ENCODE measurements at places on chromosomes 16 and 17.

DNA sequence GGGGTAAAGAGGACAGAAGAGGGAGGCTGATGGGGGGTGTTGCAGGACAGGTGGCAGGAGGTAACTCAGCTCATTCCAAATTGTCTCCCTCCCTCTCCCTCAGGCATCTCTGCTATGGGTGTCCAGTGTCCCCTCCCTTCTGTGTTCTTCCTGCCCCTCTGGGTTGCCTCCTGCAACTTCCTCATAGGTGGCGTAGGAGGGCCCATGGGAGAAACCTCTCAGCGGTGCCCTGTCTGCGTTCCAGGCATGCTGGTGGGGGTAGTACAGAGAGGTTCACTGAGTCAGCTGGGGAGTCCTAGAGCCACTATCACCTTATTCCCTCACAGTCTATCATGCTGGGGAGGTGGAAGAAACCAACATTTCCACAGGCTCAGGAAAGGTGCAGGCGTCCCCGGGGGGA lies 14.7 kb upstream of the ODF4 start:
- no peak for DNase-seq

DNA sequence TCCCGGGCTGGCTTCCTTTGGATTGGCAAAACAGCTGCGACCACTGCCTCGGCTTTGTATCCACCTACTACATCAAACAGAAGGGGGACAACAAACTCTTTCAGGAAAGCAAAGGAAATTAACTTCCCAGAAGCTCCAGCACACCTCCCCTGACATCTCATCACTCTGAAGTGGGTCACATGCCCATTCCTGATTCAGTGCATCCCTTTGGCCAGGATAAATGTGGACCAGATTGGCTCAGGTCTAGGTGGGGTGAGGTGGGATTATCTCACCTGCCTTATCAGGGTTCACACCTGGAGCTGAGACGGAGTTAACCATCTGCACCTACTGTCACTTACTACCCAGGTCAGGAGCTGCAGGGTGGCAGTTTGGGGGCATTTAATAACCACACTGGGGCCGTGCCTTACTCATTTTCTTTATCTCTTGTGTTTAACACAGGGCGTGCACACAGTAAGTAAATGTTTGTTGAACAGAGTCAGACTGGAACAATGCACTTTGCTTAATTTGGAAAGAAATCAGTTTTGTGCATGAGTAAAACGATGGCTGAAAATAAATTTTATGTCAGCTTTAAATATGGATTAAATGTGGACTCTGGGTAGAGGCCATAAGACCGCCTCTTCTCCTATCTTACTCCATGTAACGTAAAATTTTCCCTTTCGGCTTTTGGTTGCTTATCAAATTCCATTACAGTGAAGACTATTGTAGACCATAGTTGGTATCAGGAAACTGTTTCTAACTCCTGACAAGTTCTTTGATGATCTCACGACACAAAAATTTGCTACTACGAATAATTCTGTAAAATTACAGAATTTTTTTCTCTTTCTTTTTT lies 36.0 kb downstream of the IQCK start:
- DNase-seq: no peak

GRCh38 chr16:50697881-50698767 lies 4.7 kb downstream of the NOD2 start:
- DNase-seq: no peak

DNA sequence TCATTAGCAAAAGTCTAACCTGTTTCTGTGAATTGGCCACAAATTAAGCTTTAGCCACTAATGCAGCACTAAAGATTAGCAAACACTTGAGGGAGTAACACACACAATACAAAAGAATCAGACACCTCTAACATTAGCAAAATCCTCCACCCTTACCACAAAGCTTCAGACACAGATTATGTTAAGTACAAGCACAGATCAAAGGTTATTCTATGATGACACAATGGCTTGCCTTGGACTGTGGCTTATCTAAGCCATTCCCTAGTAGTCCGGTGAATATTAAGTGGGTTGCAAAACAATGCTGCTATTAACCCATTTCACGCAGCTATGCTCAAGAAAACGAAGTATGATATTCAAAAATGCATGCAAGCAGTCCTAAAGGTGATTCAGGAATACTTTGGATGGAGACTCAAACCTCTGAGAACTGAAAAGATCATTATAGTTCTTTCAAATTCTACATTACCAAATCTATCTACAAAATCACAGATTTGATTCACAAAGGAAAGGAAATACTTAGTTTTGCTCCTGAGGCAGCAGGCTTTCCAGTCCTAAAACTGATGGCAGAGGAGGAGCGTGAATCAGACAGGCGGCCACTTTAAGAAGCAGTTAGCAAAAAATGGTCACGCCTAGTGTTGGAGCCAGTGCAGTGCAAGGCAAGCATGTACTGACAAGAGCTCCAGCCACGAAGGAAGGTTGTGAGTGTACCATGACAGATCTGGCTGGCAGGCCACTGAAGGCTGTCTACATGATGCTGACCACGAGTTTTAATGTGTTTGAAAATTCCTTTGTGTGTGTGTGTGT lies 67.2 kb downstream of the PARN start:
- no peak for DNase-seq

Measured in ecto neural progenitor cell (in vitro differentiated cells).